Mammary microvascular endothelial cell (primary cell): ENCODE measurements at places on chromosomes 13 and 19. TPM values are rescaled to one million over a fixed set of nuclear protein-coding genes. Genes with fewer than 3 reads are reported as not detected.

The FOSB gene
- 7.8 and 11.8 TPM in 2 replicates for total RNA-seq

The OBI1 gene
- total RNA-seq: 11.7 and 13.2 TPM in 2 replicates

The KRTDAP gene
- not detected in 2 replicates for total RNA-seq

The VSTM2B gene
- total RNA-seq: not detected in 2 replicates

The TUBA3C gene
- total RNA-seq: not detected in 2 replicates

The GPR12 gene
- total RNA-seq: not detected in 2 replicates

The KLHL1 gene
- not detected in 2 replicates for total RNA-seq

The ZBTB32 gene
- total RNA-seq: not detected in 2 replicates

The ZNF441 gene
- 2.8 and 3.0 TPM in 2 replicates for total RNA-seq

The SPIB gene
- not detected in 2 replicates for total RNA-seq

The ZNF566 gene
- total RNA-seq: 4.2 and 5.8 TPM in 2 replicates

The CGB2 gene
- total RNA-seq: not detected in 2 replicates

The APLP1 gene
- 3.9 and 7.4 TPM in 2 replicates for total RNA-seq

The RDH8 gene
- not detected in 2 replicates for total RNA-seq

The PNMA8B gene
- 0.05 and 0.13 TPM in 2 replicates for total RNA-seq

The ADGRE3 gene
- total RNA-seq: not detected in 2 replicates

The UPF3A gene
- total RNA-seq: 17.8 and 24.4 TPM in 2 replicates

The ZNF709 gene
- total RNA-seq: 0.13 and 1.4 TPM in 2 replicates

The CGB3 gene
- not detected in 2 replicates for total RNA-seq
